ENCODE measurements at places on chromosomes 2 and 18.

- DNase-seq: no peak
Measured at GRCh38 chr2:84646514-84646913, 130.2 kb downstream of the DNAH6 start.

GRCh38 chr18:48854780-48855179, 96.0 kb downstream of the SMAD7 start:
- DNase-seq: no peak

- no peak for DNase-seq
Measured at GRCh38 chr2:190664240-190664639, 15.4 kb downstream of the NAB1 start.

- DNase-seq: no peak
Measured at GRCh38 chr18:49716035-49716434, 97.3 kb downstream of the ACAA2 start.

GRCh38 chr2:240481720-240482119, 46.3 kb downstream of the GPC1 start:
- DNase-seq: no peak

DNA sequence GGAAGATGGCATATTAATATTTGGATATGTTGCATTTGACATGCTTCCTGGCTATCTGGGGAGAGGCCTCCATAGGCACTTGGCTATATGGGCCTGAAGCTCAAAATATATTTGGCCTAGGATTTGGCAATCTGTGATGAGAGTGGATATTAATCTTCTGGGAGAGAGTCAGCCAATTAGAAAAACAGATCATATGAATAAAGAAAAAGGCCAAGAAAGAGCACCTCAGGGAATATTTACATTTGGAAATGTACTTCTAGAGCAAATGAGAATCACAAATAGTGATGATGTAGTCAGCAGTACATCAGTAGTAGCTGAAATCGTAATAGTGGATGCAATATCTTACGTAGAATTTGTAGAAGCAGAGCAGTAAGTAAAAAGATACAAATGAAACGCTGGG, 277.0 kb downstream of the CTNNA2 start:
- no peak for DNase-seq

DNA sequence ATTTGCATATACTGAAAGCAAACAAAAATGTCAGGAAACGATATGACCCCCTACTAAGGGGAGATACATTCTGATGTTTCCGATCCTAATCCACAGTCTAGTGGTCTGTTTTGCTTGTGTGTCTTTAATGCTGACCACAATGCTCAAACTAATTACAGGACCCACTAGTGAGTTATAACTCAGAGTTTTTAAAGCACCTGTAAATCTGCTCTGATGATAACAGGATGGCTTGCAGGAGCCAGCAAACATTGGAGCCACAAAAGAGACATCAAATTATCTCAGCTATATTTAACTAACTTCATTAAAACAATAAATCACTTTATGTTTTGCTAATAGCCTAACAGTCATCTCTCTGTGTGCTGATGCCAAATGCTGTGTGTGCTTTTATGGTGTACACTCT, 300.3 kb downstream of the NBAS start:
- DNase-seq: no peak

GRCh38 chr2:164890544-164890943, 48.9 kb upstream of the COBLL1 start:
- DNase-seq: no peak

GRCh38 chr2:144713410-144713809, 193.5 kb upstream of the ZEB2 start:
- no peak for DNase-seq

DNA sequence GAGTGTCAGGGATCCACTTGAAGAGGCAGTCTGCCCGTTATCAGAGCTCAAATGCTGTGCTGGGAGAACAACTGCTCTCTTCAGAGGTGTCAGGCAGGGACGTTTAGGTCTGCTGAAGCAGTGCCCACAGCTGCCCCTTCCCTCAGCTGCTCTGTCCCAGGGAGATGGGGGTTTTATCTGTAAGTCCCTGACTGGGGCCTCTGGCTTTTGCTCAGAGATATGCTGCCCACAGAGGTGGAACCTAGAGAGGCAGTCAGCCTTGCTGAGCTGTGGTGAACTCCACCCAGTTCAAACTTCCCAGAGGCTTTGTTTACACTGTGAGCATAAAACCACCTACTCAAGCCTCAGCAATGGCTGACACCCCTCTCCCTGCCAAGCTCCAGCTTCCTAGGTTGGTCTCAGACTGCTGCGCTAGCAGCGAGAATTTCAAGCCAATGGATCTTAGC, 38.1 kb downstream of the PLEK start:
- no peak for DNase-seq

DNA sequence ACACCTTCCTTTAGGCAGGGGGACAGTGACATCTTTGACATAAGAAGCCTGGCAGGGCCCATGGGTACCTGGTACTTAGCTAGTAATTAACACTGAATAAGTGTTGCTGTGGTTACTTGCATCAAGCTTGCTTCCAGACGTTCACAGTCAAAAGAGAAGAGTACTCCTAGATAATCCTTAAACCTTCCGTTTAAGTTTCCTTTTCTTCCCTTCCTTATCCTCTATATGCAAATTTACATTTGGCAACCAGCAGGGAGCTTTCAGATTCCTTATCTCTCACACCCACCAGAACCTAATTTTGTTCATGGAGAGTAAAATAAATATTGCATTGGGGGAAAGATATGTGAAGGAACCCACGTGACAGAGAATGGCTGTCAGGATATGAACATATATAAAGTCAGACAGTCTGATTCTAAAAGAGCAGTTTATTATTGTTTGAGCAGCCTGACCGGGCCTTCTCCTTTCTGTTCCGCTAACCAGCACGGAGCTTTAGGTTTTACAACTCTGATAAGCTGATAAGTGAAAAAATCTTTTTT, 7.8 kb upstream of the RAB31 start:
- no peak for DNase-seq

GRCh38 chr18:11113046-11113548, 36.3 kb downstream of the PIEZO2 start:
- no peak for DNase-seq

- no peak for DNase-seq
Measured at GRCh38 chr2:5915881-5916310, 223.7 kb downstream of the SOX11 start.

DNA sequence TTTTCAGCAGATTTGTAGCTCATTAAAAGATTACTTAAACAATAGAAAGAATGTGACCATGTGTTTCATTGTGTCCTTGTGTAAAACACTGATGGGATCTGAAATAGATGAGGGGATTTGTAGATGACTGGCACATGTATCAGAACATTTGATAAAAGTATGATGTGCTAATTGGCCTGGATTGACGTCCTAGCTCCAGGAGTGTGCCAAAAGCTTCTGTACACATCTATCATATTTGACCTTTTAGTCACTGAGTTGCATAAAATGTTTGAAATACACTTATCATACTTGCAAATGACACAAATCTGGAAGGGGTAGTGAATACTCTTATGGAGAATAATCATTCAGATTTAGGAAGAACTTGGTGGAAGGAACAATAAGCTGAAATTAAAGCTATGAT, 778.5 kb downstream of the ERBB4 start:
- DNase-seq: no peak

DNA sequence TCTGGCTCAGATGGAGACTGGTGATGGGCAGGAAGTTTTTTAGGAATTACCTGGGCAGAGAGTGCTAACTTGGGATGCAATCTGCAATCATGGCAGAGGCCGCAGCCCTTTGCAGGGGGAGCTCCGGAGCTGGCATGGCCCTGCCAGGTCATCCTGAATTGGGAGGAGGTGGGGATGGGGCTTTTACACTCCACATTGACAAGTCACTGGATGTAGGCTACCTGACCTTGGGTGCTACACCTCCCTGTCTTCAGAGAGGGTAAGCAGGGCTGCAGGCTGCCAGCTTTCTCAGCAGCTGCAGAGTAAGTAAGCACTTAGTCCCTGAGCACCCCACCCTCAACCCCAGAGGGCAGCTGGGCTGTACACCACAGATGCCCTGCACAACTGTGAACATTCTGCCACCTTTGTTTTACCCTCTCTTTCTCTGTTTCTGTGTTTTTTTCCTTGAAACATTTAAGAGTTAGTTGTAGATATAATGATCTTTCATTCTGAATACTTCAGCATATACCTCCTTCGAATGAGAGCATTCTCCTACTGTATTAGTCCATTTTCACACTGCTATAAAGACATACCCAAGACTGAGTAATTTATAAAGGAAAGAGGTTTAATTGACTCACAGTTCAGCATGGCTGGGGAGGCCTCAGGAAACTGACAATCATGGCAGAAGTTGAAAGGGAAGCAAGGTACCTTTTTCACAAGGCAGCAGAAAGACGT, 6.8 kb upstream of the HS1BP3 start:
- DNase-seq: no peak

DNA sequence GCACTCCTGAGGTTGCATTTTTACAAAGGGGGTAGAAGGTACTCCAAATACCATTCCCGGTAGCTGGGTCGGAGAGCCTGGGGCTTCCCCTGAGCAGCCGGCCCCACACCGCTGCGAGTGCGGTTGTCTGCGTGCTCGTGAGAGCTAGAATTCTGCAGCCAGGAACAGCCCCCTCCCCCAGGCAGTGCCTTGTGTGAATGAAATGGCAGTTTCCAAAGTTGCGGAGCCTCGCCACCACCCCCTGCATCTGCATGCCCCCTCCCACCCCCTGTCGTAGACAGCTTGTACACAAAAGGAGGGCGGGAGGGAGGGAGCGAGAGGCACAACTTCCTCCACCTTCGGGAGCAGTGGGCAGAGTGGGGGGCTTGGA, 1.1 kb downstream of the MYCN start:
- no peak for DNase-seq

- DNase-seq: no peak
Measured at GRCh38 chr18:26133652-26134051, at the start of gene PSMA8. TSS of gene PSMA8 (plus strand) at chr18:26133869. CDS start at chr18:26133966, 97 bp downstream.

- DNase-seq: no peak
Measured at GRCh38 chr2:41142478-41142877, 690.6 kb upstream of the SLC8A1 start.

DNA sequence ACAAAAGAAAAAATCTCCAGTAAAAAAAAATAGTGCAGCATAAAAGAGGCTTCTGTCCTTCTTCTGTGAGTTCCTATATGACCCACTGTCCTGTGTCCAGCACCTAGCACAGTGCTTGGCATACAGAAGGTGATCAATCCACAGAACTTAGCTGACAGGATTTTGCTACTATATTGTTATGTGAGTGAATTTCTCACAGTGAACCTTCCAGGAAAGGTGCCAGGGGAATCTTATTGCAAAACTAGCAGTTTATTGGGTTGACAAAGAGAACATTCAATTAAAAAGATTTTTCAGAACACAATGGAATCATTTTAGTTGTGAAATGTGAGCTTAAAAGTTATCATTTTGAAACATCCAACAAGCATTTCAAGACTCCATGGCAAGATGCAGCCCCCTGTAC, 12.4 kb upstream of the TRIB2 start:
- DNase-seq: no peak

DNA sequence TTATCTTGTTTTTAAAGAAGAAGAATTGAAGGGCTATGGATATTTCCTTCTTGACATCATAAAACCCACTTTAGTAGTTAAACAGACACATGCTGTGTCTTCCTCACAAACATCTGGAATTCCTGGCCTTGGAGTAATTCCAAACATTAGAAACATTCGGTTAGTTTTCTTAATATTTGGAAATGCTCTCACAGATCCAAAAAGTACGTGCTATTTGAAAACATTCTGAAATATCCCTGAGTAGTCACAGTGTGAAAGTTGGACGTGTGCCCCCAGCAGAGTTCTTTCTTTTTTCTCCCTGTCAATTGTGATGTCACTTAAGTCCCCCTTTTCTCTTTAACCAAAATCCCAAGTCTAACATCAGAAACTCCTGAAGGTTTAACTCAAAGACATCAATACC, 91.3 kb downstream of the ANTXR1 start:
- no peak for DNase-seq

DNA sequence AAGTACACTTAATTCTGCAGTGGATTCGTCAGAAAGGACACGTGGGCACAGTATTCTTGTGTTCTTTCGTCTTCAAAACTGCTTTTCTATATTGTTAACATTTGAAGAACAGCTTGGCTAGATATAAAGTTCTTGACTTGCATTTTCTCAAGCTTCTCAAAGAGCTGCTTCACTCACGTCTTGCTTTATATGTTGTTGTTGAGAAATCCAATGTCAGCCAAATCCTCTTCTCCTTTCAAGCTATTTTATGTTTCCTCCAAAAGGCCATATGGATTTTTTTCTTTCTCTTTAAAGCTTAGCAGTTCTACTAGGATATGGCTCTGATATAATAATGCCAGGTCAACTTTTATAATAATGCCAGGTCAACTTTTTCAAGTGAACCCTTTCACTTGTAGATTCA, 65.5 kb upstream of the CYP1B1 start:
- no peak for DNase-seq

DNA sequence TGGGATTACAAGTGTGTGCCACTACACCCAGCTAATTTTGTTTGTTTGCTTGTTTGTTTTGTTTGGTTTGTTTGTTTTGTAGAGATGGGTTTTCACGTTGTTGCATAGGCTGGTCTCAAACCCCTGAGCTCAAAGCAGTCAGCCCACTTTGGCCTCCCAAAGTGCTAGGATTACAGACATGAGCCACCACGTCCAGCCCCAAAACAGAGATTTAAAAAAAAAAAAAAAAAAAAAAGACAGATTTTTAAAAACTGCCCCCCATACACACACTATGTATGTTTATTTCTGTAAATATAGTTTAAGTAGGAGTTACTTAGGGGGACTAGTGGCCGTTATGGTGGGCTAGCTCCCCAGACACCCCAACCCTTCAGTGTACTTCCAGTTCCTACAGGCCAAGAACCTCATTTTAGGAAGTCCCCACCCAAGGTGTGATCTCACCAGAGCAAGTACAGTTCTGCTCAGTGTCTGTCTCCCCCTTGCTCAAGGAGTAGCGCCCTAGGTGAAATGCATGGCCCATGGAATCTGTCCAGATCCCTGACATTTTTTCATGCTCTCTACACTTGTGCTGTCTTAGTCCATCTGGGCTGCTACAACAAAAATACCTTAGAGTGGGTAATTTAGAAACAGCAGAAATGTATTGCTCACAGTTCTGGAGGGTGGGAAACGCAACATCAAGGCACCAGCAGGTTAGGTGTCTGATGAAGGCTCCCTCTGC, 1.6 kb upstream of the TMBIM1 start:
- no peak for DNase-seq

- DNase-seq: no peak
Measured at GRCh38 chr2:15034246-15034645, 401.7 kb downstream of the LRATD1 start.

- no peak for DNase-seq
Measured at GRCh38 chr2:102139851-102140250, 2.7 kb upstream of the IL1R1 start.

DNA sequence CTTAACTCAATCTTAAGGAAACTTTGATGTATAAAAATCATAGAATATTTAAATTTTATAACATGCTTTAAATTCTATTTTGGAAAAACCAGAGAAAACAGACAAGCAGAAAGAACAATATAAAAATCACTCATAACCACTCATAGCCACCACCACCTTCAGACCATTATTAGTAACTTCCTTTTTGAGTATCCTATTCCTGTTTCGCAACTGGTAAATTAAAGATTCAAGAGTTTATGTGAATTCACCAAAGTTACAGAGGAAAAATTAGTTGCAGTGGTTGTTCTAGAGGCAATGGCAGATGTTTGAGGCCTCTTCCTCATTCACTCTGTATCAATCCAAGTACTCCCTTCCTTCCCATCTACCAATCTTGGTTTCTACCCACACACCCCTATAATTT, 49.3 kb upstream of the PROKR1 start:
- DNase-seq: no peak
